ENCODE measurements at places on chromosomes 3 and 15.
A peak's percentile ranks its signal among the peaks of the same experiment; 100 is the strongest.

- no peak for DNase-seq
Observed at GRCh38 chr15:25733036-25733855, 129.9 kb downstream of the ATP10A start.

GRCh38 chr15:44264148-44264547 is 24.4 kb upstream of the GOLM2 start:
- no peak for DNase-seq

DNA sequence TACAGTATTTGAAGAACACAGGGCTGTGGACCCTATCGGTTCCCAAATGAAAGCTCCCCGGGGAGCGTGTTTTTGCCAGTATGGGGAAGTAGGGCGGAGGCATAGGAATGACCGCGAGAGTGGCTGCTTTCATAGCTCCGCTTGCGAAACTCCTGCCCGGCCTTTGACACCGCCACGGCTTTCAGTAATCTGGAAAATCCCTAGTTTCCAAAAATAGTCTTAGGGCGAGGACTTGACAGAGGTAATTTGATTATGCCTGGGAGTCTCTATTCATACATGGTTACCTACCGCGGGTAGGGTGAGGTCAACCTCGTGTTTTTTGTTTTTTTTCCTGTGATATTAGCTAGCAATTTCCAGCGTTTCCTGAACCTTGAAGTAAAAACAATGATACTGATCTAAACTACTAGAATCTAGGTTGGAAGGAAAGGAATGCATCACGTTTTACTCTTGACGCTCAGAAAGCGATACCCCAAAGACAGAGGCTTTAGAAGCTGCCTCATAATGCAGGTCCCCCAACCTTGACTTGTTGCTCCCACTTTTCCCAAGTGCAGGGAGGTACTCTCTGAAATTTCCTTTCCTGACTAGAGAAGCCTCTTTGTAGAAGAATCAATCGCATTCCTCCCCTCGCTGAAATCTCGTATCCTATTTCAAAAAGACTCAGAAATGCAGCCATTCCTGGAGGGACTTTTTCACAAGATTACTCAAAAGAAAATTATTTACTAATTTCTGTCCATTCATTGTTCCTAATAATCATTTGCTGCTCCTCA is 894 bp upstream of the CCNL1 start:
- DNase-seq = peak; percentile 65

DNA sequence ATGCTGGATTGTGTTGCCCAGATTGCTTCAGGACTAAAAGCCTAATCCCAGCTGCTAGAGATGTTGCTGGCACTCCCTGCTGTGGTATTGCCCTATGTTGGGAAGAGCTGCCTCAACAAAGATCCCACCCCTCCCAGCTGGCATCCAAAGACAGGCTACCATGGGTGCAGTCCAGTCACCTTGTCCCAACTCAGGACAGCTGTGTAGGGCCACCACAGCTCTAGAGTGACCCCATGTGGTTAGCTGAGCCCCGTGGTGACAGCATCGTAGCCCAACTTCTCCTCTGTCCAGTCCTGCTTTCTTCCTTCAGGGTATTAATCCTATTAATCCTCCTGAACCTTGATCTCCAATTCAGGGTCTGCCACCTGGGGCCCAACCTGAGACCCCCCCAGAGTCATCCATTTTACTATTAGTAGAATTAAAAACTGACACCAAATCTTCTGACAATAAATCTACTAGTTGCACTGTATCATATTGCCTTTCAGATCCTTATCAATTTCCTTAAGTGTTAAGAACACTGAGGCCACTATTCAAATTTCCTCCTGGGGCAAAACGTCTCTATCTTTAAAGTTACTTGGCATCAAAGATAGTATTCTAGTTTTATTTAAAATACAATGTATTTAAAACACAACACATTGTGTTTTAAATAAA is 83.5 kb downstream of the AQP9 start:
- DNase-seq = no peak

- DNase-seq = no peak
Observed at GRCh38 chr3:111577798-111578685, 17.1 kb downstream of the ZBED2 start.

DNA sequence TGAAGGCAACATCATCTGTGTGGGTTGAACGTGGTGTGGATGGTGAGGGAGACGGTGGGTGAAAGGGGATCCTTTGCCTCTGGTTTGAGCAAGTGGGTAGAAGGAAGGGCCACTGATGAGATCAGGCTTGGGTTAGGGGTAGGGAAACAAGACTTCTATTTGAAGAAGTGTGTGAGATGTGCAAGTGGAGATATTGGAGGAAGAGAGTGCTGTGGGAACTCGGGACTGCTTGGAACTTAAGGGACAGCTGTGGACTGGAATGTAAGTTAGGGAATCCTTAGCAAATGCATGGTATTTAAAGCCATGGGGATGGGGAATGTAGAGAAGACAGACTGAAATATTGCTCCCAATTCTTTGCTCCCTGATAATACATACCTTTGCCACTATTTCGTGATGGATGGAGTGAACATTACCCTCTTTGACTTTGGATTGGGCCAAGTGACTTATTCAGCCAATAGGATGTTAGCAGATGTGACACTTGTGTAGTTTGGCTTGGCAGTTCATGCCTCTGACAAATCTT is 30.2 kb upstream of the AMOTL2 start:
- DNase-seq = no peak

DNA sequence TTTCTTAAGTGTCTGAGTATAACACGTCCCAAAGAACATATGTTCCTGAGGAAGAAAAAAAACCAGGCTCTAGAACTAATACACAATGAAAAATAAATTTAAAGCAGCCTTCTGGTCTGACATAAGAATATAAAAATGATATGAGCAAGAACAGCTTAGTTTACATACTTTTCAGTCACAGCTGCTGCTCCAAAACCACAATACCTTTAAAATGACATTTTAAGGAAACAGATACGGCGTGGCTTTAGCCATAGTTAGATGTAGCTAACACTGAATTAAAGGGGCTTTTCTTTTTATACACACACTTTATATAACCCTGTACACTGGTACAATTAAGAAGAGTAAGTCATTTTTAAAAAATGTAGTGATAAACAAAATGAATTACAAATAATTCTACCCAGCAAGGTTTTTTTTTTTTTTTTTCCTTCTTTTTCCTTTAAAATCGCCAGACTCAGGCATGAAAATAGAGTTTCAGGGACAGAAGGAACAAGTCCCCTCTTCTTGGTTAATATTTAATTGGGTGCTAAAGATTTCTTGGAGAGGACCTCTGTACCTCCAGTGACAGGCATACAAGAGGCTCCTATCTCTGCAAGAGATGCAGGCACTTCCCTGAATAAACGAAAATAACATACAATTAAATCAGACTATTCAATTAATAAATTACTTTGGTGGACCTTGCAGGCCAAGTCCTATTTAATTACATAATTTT is 265.6 kb downstream of the FOXP1 start:
- DNase-seq = no peak

DNA sequence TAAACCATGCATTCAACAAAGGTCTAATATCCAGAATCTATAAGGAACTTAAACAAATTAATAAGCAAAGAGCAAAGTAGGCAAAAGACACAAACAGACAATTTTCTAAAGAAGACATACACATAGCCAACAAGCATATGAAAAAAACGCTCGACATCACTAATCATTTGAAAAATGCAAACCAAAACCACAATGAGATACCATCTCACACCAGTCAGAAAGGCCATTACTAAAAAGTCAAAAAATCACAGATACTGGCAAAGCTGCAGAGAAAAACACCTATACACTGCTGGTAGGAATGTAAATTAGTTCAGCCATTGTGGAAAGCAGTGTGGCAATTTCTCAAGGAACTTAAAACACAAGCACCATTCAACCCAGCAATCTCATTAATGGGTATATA is 53.8 kb downstream of the FSIP1 start:
- no peak for DNase-seq

DNA sequence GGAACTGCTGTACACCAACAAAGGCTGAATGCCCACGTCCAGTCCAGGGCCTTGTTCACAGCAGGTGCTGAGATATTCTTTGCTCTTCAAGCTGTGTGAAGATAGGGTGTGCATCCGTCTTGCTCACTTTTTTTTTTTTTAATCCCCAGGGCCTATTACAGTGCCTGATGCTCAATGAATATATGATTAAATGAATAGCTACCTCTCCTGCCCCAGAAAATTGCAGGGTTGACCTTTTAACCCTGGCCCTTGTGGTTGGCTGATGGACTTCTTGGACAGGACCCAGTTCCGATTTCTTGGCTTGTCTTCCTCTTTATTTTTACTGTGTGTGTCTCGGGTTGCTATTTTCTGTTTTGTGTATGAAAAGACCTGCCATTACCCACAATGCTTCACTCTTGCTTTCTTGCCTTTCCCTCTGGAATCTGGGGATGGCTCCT is 2.9 kb upstream of the FYTTD1 start:
- no peak for DNase-seq

- no peak for DNase-seq
Observed at GRCh38 chr15:25670025-25670554, 193.0 kb downstream of the ATP10A start.

DNA sequence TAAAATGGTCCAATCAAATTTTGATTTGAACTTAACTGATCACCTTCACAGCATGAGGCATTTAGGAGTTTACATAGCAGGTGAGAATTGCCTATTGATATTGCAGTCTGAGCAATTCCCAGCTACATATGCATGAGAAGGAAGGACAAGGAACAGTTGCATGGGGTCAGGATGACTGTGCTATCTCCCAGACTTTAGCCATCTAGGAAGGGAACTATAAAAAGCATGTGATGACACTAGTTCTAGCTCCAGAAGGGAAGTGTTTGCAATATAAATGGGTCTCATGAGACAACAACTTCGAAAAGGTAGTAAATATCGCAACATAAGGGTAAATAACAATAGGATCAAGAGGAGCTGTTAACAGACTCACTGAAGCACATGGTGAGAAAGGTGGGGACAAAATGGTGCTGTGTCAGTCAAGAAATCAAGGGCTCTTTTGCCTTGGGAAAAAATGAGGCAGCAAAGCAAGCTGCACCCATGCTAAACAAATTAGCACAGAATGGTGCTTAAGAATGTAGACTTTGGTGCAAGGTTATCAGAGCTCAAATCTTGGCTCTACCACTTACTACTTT is 90.4 kb upstream of the SLC2A2 start:
- no peak for DNase-seq

DNA sequence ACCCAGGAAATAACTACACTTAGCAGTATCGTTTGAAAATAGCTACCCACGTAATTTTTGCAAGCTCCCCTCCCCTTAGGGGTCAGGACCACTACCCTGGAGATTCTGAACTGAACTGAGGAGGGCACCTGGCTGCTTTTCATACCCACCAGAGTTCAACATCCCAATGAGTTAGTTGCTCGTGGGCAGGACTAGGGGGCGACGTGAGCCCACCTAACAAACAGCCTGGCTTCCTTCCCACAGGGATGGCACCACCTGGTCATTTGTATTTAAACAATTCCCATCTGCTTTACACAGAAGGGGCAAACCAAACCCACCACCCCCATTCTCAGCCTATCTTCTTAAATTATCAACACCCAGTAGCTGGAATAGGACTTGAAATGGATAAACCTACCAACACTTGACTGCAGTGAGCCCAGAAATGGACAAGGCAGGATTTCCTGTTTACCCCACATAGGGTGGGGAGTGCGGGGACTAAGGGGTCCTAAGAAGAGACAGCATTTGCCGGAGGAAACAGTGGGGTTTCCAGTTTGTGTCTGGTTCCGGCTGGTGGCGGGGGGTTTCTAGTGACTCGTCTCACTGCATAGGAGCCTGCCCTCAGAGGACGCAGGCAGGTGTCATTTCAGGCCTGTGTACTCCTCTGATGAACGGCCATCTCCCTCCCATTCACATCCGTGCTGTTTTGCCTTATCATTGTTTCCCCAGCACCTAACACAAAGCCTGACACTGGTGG is 11.6 kb upstream of the VGLL4 start:
- no peak for DNase-seq

GRCh38 chr3:36679384-36680200 is 84.8 kb downstream of the DCLK3 start:
- DNase-seq = no peak

GRCh38 chr3:141682921-141683320 is 55.2 kb upstream of the RNF7 start:
- DNase-seq = no peak

DNA sequence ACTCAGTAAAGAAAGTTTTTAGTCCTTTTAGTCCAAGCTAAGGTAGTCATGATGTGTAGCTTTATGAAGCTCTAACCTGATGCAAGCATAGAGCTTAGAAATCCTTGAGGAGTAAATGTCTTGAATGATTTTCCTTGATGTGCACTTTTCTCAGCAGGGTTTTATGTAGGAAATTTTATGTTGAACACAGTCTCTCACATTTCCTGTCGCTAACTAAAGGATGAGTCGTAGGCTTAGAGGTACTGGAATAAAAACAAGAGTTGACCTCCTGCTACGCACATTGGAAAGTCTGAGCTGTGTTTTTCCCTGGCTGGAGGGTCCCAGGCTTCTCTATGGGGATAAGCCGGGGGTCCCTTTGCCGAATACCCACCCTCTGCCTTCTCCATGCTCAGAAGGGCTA is 34.7 kb upstream of the ZPLD1 start:
- no peak for DNase-seq

- DNase-seq = peak; percentile 9
Observed at GRCh38 chr3:177057768-177058167, 139.5 kb downstream of the TBL1XR1 start.

- DNase-seq = no peak
Observed at GRCh38 chr3:64936556-64936955, 248.8 kb upstream of the ADAMTS9 start.

All from NCI-H446 (cell line).